ENCODE measurements at places on chromosomes 6 and 20. TPM values are rescaled to one million over a fixed set of nuclear protein-coding genes. Genes with fewer than 3 reads are reported as not detected.

ABCC10 gene
- 22.0 TPM for total RNA-seq

PPP1R16B gene
- 24.3 TPM for total RNA-seq

CDS2 gene
- 56.8 TPM for total RNA-seq

DNA sequence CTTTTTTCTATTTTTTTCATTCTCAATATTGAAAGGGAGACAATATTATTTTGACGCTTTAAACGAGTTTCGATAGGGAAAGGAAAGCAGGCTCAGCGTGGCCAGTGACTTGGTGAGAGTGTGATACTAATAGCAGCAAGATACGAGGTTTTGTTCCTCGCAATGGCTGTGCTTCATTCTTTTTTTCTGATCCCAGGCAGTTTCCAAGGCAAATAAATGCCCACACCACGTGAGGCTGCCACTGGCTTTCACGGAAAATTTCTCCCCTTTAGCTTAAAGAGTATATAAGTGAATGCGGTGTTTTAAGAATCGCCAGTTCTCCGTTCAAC is 196.4 kb upstream of the ZNF184 start:
- DNase-seq = no peak

GRCh38 chr20:39825950-39826349 is 863.1 kb downstream of the MAFB start:
- no peak for DNase-seq

GRCh38 chr6:13384506-13384905 is 56.2 kb upstream of the TBC1D7 start:
- peak; percentile 64 for DNase-seq

DNA sequence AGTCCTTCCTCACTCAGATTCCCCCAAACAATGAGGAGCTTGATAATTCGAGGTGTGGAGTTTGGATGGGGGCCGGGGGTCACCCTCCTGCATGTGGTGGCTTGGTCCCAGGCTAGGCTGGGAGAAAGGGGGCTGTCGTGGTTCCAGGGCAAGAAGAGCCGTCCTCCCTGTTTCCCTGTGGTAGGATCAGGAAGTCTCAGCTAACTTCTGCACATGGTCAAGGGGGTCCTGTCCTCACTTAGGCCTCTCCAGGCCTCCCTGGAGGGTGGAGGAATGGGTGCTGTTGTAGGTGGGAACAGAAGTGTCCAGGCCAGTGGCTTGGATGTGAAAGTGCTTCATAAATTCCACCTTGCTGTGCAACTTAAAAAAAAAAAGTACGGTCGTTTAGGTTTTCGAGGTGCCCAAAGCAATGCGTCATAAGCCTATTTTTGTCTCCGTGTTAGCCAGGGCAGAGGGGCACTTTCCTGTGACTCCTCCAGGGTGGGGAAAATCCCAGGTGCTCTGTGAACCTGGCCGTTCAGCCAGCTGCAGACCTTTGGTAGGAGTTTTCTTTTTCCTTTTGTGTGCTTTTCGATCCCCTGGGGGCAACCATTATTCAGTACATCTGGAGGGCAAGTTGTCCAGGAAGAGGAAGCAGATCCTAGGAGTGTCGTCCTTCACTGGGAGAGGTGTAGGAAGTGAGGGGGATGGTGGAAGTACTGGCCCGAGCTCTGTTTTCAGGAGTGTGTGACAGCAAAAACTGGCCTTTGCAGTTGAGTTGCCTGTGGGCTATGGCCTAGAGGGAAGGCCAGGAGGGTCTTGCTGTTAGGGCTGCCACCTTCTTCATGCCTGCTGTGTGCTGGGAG is 9.6 kb downstream of the IGF2R start:
- DNase-seq = no peak

DNA sequence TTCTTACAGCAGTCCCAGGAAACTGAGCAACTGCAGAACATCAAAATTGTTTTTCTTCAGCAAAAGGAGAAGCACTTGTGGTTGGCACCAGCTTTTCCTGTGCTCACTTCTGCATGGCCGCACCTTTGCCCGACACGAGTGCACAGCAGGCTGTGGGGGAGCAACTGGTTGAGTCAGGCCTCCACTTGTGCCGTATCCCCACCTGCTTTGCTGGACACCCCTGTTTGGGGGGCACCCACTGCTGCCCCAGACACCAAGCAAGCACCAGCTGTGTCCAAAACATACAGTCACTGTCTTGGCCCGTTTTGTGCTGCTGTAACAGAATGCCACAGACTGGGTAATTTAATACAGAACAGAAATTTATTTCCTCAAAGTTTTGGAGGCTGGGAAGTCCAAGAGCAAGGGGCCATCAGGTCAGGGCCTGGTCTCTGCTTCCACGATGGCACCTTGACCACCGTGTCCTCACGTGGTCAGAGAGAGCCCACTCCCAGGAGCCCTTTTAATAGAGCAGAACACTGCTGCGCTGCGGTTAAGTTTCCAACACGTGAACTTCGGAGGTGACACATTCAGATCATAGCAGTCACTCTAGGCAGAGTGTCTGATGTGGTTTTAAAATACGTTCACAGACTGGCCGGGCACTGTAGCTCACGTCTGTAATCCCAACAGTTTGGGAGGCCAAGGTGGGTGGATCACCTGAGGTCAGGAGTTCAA is 8.7 kb upstream of the GMEB2 start:
- DNase-seq = no peak

DNA sequence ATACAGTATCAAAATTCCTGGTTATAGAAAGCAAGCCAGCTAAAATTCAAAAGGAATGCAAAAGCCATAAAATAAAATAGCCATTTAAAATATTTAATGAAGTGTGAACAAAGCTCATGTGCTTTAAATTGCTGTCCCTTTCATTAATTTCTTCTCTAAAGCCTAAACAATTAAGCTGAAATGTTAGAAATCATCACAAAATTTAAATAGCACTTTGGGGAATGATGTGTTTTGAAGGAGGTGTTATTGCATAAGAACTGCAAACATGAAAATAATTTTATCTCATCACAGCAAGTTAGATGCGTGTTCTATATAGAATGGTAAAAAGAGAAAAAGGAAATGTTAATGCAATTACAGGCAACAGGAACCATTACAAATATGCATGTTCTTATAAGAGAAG is 111.0 kb downstream of the RIMS1 start:
- DNase-seq = no peak

Data from mesenteric fat pad (tissue), 1 donor.